Naive B cell (primary cell): ENCODE measurements at places on chromosomes 16 and 17. TPM values are rescaled to one million over a fixed set of nuclear protein-coding genes. Genes with fewer than 3 reads are reported as not detected.

MYL4 gene
- polyA plus RNA-seq, result 0.53 TPM

KCNJ2 gene
- not detected for polyA plus RNA-seq

KRTAP2-1 gene
- not detected for polyA plus RNA-seq

SLC52A1 gene
- polyA plus RNA-seq, result not detected

POLR3K gene
- polyA plus RNA-seq, result 39.0 TPM

FAM117A gene
- 56.6 TPM for polyA plus RNA-seq
